ENCODE measurements at places on chromosomes 12 and 14.

- DNase-seq, result no peak
Observed at GRCh38 chr12:99128246-99128802, 483.2 kb downstream of the APAF1 start.

- DNase-seq, result no peak
Observed at GRCh38 chr14:59305836-59306555, 117.5 kb downstream of the DAAM1 start.

DNA sequence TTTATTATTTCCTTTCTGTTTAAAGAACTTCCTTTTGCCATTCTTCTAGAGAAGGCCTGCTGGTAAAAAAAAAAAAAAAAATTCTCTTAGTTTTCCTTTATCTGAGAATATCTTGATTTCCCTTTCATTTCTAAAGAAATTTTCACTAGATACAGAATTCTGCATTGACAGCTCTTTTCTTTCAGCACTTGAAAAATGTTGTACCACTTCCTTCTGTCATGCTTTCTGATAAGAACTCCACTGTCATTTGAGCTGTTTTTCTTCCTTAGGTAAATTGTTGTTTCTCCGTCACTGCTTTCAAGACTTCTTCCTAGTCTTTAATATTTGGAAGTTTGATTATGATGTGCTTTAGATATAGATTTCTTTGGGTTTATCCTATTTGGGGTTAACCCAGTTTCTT is 113.6 kb upstream of the BTG1 start:
- no peak for DNase-seq

- peak; percentile 54 for DNase-seq
Observed at GRCh38 chr14:87461704-87462103, 531.3 kb downstream of the GALC start.

- no peak for DNase-seq
Observed at GRCh38 chr12:90299121-90299520, 590.5 kb upstream of the ATP2B1 start.

- DNase-seq, result no peak
Observed at GRCh38 chr12:19712041-19712440, 272.7 kb downstream of the AEBP2 start.

GRCh38 chr14:86654558-86655184 is 1124.7 kb downstream of the FLRT2 start:
- peak; percentile 72 for DNase-seq

GRCh38 chr12:106287364-106287763 is 15.2 kb upstream of the TCP11L2 start:
- no peak for DNase-seq

- DNase-seq, result peak; percentile 88
Observed at GRCh38 chr12:120413901-120414695, 23.8 kb upstream of the COX6A1 start.

DNA sequence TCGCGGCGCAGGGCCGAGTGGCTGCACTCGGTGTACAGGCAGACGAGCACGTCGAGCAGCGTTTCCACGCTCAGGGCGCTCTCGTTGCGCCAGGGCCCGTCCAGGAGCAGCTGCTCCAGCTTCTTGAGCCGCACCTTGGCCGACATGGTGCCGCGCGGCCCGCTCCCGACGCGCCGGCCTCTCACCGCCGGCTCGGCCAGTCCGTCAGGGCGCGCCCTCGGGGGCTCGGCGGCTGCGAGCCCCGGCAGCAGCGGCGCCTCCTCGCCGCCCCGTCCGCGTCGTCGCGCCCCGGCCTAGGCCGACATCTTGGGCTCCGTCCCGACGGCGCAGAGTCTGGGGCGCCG is 349 bp downstream of the CDC42BPB start:
- DNase-seq, result peak; percentile 60

DNA sequence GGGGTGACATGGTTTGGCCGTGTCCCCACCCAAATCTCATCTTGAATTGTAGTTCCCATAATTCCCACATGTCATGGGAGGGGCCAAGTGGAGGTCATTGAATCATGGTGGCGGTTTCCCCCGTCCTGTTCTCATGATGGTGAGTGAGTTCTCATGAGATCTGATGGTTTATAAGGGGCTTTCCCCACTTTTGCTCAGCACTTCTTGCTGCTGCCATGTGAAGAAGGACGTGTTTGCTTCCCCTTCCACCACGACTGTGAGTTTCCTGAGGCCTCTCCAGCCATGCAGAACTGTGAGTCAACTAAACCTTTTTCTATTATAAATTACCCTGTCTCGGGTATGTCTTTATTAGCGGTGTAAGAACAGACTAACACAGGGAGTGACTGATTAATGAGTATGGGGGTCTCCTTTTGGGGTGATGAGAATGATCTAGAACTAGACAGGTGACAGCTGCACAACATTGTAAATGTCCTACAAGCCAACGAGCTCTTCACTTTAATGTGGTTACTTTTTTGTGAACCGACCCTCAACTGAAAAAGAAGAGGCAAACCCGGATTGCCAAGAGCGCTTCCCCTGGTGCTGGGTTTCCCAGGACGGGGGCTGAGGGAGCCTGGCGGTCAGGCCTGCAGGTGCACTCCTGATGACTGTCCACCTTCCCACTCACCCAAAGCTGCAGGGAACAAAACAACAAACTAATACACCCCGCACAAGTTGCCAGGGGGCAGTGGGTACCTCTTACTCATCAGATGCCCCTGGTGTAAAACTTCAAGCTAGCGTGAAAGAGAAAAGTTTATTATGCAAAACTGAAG is 90.1 kb downstream of the NCOR2 start:
- DNase-seq, result no peak

DNA sequence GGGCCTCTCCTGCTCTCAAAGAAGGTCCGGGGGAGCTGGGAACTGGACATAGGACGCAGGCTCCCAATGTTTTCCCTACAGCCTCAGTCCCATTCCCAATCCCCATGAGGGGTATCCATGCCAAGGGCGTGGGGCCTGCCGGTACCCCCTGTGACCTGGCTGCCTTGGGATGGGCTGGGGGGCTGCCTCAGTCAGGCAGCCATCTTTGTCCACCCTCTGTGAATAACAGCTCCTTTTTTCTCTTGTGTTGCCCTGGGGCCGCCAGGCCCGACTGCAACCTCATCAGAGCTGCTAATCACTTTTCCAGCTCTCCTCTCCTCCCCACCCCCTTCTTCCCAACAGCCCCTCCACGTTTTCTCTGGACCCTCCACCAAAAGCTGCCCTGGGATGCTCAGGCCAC is 11.2 kb downstream of the FIGNL2 start:
- DNase-seq, result no peak

DNA sequence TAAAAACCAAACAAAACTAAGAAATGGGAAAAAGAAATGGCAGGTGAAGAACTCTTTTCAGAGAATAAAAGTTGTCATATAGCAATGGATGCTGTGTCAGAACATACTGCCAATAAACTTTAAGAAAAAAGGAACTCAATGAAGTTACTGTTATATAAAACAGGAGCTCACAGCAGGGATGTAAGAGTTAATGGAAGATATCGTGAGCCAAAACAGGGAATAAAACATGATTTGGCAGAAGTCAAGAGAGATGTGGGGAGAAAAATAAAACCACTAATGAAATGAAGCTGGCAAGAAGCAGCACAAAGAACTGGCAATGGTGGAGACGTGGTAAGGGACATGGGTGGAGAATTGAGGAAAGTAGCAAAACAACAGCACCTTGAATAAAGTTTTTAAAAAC is 61.0 kb downstream of the TAOK3 start:
- no peak for DNase-seq

- DNase-seq, result no peak
Observed at GRCh38 chr14:27243365-27243764, 645.5 kb upstream of the NOVA1 start.

DNA sequence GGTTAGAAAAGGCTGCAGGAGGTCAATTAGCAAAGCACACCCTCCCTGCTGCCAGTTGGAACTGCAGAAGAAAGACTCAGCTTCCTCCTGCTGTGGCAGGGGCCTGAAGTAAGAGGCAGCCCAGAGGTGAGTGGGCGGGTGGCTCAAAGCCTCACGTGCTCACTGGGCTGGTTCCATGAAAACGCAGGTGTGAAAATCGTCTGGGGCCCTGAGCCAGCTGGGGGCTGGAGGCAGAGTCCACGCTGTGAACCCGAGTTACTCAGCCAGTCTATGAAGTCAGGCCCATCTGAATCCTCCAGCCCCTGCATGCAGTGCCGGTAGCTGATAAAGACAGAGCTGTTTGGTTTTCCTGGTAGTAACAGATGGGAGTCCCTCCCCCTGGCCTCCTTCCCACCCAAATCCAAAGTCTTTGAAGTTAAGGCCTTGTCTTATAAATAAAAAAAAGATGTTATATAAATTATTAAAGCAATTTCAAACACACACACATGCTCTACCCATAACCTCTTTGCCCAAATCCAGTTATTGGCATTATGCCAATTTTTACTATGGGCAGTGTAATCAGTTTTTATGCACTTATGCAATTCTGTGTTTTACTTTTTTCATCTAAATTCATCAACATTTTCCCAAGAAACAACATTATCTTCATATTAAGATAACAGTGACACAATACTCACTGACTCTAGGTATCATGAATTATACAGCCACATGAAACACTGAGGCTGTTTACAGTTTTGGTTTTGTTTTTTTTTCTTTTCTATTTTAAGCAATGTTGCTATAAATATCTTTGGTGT is 57.9 kb upstream of the PNMA1 start:
- DNase-seq, result no peak

- DNase-seq, result no peak
Observed at GRCh38 chr12:5777451-5777850, 167.6 kb downstream of the ANO2 start.

DNA sequence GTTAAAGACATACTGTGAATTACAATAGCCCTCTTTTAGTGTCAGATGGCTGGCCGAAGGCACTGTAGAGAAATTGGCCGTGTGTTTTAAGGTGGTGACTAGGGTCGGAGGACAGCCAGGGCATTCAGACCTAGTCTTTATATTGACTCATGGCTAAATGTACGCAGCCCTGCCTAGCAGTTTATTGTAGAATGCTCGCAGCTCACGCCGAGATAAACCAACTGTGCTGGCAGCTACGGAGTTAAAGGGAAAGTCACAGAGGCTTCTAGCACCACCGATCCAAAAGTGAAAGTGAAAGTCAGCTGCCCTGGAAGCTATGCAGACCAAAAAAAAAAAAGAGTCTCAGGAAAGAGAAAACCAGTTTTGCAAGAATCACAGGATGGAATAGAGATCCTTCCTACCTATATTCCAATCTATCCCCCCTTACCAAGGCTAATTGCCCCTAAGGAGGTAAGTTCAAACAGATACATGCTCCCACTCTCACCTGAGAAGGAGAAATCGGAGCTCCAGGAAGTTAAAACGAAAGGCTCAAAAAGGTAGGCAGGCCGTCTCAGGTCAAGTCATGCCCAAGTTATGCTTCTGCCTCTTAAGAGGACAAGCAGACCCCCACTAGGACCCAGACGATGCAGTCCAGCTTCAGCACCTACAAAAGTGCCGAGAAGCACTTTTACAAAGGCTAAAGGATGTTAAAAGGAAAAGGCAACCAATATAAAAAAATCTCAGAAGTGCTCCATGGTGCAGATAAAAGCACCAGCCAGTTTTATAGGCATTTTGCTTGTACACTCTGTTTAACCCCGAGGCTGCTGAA is 24.8 kb downstream of the KLRK1 start:
- DNase-seq, result peak; percentile 53

DNA sequence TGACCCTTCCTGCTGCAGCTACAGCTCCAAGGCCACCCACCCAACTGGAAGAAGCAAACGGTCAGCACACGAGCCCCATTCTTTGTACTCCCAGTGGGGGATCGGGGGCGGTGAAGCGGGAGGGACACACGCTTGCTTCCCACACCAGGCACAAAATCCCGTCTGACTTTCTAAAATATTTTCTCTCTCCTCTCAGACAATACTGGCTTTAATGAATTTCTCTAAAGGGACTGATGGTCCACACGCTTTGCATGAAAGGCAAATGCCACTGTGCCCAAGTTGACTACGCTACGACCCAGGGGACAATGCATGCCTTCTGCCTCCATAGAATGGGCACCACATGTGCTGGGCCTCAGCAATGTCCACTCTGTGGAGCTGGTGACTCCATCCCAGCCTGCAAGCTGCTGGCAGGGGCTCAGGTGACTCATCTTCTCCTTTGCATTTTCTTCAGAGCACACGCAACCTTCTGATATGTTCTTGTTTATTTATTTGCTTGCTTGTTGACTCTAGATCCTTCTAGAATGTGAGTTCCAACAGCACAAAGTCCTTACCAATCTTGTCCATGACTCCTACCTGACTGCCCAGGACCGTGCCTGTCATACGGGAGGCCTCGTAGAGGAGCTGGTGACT is 15.6 kb downstream of the SYNE3 start:
- DNase-seq, result no peak

DNA sequence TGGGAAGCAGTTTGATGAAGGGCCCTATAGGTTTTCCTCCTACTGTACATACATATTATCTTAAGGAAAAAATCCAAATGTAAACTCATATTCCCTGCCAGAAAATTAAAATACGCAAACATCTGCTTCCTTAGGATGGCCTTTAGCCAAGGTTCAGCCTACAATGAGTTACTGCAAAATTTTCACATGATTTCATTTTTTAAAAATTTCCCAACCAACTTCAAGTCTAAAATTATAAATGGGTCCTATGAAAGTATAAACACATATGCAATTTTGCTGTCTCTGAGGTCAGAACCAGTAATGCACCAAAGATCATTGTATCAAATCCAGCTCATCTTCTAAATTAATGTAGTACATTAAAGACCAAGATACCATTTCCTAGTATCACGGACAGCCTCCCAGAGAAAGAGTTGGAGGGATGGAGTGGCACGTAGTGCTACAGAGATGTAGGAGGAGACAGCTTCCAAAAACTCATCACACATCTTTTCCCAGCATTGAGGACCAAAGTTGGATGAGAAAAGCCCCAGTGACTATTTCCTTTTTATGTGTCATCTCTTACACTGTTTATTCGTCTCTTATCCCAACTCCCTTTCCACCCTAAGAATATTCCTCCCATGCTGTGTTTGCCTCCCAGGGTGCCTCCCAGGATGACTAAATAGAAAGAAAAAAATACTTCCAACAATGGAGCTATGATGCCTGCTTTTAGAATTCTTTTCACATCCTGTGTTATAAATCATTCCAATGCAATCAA is 92.3 kb upstream of the SLCO1C1 start:
- no peak for DNase-seq

DNA sequence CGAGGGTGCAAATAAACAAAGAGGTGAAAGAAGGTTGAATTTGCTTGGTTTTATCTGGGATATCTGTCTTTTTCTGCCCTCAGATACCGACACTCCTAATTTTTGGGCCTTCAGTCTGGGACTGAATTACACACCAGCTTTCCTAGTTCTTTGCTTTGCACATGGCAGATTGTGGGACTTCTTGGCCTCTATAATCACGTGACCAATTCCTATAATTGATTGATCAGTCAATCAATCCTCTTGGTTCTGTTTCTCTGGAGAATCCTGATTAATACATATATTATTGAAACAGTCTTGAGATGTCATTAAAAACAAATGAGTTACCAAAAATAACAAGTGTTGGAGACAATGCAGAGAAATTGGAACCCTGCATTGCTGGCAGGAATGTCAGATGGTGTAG is 62.7 kb downstream of the SUDS3 start:
- DNase-seq, result no peak

GRCh38 chr12:123948796-123949769 is 23.5 kb downstream of the CCDC92 start:
- DNase-seq, result peak; percentile 48

All from ecto neural progenitor cell (in vitro differentiated cells).